Activated CD8-positive, alpha-beta memory T cell treated with anti-CD3 and anti-CD28 coated beads for 1 hour (primary cell): ENCODE measurements at places on chromosomes 4 and X.

DNA sequence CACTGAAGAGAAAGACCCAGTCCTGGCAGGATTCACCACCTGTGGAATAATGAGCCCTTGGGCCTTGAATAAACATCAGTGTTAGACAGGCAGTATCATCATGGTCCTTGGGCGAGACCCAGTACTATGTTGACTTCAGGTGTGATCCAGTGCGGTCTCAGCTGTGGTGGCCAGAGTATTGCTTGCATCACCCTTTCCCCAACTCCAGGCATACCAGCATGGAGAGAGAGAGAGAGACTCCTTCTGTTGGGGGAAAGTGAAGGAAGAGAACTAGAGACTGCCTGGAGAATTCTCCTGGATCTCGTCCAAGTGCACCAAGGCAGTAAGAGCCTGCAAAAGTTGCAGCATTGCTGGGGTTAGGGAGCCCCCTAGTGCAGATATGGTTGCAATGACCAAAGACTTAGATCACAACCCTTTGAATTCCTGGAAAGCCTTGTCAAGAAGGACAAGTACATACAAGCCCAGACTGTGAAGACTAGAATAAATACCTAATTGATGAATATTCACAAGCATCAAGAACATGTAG lies 61.1 kb upstream of the VAMP7 start:
- peak; percentile 2 for DNase-seq

DNA sequence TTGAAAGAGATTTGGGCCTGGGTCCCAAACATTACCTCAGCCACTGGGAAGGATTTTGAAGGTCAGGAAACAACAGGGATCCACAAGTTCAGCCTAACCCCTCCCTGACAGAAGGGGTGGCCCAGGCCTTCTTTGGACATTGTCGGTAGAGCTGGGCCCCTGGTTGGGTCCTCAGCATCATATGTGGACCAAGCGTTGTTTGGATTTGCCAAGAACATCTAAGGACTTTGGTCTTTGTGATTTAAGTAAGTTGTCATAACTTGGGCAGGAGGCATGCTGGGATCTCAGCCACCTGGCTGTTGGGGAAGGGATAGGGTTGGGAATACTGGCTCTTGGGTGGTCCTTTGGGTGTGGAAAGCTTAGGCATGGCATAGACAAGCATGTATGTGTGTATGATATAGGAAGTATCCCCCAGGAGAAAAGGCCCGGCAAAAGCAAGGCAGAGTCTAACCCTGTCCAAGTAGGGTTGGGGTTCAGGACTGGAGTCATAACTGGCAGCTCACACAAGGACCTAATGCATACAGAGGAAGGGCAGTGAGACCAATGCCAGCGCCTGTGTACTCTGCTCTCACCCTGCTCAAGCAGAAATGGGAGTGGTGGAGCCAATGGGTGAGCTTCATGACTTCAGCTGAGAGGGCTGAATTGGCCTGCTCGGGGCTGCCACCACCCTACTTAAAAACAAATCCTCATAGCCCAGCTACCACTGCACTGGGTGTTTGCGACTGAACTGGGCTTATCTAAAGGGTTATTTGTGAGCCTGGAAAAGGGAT lies 102.8 kb downstream of the RTL5 start:
- DNase-seq, result no peak

- no peak for DNase-seq
These were observed 31.6 kb upstream of the KIT start for GRCh38 chr4:54626113-54626512.

- DNase-seq, result no peak
These were observed 83.1 kb downstream of the MID1 start for GRCh38 chrX:10537308-10537707.

DNA sequence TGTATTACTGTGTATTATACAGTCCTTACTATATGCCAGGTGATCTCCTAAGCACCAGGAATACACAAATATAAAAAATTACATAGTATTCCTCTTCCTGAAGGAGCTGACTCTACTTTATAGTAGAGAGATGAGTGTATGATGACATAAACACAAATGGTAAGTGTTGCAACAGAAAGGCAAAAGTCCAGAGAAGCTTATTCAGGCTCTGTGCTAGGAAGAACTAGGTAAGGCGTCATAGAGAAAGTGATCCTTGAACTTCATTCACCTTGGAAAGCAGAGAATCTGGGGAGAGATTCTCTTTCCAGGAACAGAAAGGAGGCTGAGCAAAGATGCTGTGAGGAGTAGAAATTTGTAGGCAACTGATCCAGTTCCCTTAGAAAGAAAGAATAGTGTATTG lies 115.0 kb upstream of the KCNIP4 start:
- no peak for DNase-seq

GRCh38 chr4:2289311-2289954 lies 27.5 kb upstream of the MXD4 start:
- no peak for DNase-seq

DNA sequence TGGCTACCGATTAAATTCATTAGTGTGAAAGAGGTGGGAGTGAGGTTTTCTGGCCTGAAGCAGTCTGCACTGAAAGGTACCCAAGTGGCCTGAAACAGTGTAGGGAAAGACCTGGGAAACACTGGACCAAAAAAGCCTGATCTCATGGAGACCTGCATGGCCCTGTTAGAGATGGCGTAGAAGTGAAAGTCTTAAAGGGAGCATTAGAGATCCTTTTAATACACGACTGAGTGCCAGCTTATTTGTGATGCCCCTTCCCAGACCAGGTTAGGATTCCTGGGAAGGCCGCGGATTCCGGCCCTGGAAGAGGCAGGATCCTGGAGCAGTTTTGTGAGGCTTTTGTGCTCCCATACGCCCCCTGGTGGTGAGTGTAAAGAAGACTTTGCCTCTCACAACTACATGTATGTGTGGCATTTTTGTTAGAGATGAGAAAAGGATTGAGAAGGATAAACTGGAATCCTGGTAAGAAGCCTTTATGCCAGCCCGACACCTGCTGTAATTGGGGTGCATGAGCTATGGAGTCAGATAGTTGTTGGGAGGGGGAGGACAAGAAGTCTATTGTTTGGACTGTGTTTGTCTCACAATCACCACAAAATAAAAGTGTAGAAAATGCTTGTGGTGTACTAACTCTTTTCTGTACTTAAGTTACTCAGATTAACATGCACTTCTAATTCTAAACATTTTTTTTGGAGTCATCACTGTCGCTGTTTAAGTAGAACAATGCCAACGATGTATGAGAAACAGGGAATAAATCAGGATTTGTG lies 54.0 kb downstream of the JADE1 start:
- DNase-seq, result peak; percentile 49

GRCh38 chr4:47907089-47907646 lies 7.2 kb downstream of the NFXL1 start:
- DNase-seq, result no peak

DNA sequence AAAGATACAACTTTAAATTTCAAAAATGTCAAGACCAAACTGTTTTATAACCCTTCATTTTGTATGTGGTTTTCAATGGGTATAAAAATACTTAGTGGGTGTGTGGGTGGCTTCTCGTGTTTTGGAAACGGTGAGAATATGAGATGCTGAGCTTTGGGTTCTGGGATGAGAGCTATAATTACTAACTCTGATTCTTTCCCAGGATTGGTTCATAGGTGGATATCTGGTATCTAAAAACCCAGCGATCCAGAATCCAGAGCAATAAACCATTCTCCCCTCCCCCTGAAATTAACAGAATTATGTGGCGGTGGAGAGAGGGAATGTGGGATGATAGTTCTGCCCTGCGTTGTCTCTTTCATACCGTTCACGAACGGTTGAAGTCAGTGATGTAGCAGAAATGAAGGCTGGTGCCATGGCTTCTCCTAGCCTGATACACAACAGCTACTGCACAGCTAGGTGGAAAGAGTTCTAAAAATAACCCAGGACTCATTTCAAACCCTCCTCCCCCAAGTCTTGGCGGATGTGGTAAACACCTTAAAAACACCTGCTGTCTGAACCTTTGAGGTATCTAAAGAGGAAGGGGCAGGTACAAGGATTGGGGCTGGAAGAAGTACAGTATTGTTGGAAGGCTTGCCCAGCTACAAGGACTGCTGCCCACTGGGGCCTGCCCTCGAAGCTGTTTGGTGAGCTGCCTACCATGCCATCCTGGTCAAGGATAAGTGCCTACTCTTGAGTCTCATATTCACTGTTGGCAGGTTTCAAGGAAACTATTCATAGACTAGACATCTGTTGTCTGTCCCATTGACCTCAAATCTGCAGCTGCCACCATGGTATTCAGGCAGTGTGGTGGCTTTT lies 44.5 kb downstream of the SEPTIN11 start:
- no peak for DNase-seq

- no peak for DNase-seq
These were observed 87.0 kb downstream of the FAM193A start for GRCh38 chr4:2623442-2623841.

DNA sequence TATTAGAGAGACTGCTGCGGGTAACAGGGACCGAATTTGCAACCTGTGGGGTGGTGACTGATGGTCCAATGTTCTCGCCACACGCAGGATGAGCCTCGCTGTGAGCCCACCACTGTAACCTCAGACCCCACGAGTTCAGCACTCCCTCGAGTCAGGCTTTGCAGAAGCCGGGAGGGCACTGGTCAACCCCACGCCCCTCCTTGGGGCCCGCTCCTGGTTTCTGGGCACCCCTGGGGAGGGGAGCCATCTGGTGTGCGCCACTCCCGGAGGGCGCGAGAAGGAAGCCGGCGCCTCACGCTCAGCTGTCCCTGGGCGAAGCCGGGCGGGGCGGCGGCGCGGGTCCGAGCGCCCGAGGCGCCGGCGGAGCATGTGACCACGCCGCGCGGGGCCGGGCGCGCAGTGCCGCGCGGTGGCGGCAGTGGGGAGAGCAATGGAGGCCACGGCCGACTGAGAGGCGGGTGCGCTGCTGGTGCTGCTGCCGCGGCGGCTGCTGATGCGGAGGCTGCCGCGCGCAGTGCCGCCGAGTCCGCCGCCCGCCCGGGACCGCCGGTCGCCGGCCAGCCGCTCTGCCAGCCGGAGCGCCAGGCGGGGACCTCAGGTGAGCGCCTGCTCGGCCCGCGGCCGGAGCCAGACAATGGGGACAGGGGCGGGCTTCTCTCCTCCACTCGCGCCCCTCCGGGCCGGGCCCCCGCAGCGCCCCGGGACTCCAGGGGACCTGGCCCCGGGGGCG lies 100.1 kb downstream of the CEP135 start:
- DNase-seq, result no peak

DNA sequence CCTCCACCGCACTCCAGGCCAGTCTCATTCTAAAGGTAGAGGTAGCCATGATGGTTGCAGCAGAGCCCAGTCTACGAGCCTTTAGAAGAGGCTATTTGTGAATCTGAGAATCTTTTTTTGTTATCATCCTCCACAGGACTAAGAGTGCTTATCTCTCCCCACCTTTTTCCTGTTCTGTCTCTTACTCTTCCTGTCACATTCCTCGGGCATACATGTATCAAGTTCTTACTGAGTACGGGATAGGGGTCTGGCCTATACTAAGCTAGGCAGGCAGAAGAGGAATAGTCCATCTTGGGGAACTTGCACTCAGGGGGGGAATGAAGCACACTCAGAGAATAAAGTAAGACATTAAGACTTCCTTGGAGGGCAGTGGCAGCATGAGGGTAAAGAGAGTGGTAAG lies 25.7 kb downstream of the LAS1L start:
- no peak for DNase-seq

GRCh38 chr4:1015179-1015578 lies 3.8 kb downstream of the FGFRL1 start:
- no peak for DNase-seq

DNA sequence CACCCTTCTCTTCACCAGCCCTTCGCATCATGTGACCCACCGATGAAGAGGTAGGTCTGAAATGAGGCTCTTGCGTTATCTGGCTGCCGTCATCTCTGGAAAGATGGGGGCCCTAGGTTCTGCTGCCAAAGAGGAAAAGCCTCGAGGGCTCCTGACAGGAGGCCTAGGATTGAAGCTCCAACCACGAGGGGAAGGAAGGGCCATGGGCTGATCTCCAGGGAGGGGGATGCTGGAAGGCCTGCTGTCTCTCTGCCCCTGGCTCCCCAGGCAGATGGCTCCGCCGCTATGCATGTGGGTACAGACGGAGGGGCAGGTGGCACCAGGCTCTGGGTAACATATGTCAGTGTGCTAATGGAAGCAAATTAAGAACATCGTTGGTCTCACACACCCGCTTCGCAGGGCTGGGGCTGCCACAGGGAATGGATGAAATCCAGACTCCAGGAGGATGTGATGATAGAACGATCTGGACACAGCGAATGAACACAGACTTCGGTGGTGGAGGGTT lies 44.9 kb downstream of the AFAP1 start:
- DNase-seq, result no peak

GRCh38 chr4:7134737-7135388 lies 57.5 kb upstream of the SORCS2 start:
- DNase-seq, result no peak

DNA sequence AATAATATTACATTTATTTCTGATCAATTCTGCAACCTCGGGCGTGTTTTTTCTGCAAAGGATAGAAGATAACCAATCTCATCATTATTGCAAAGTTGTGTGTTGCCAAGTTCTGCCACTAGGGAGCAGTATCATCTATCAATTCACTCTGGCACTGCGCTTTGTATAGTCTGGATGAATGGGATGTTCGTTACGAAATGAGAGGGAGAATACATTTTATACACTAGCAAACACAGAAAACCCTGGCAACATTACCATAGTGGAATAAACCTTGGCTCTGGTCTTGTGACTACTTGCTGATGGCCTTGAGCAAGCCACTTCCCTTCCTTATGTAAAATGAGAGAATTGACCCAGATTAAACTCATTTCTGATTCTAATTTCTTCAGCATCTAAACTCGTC lies 97.5 kb upstream of the ZNF518B start:
- peak; percentile 11 for DNase-seq

- DNase-seq, result no peak
These were observed 12.7 kb downstream of the ACOX3 start for GRCh38 chr4:8427761-8428287.

DNA sequence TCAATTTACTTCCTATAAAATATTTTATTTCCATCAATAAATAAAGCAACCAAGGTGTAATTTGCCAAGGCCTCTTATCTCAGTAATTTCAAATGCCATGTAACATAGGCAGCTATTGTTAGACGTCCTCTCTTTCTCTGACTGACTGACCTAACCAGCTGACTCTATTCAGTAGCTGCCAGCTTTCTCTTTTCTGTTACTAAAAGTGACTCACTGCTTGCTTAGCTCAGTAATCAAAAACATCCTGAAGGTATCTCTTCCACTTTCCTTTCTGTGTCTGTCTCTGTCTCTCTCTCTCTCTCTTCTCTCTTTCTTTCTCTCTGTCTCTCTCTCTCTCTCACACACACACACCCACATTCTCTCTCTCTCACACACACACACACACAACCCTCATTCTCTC lies 134.2 kb downstream of the SPOCK3 start:
- DNase-seq, result no peak

DNA sequence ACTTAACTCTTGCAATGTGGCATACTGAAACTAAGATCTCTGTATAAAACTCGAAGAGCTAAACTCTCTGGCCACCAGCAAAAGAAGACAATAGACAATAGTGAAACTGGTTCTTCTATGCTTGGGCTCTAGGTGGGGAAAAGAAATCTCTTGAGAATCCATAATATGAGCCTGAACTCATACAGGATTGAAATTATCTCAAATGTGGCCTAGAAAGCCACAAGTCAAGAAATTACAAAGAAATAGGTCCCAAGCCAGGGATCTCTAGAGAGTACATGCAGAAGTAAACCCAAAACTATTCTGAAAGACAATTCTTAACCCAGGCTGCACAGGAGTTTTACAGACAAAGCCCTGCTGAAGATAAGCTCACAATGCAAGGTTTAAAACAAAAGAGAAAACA lies 127.4 kb downstream of the ANAPC10 start:
- DNase-seq, result no peak

- DNase-seq, result no peak
These were observed 43.7 kb downstream of the MAGEA9 start for GRCh38 chrX:149825424-149825823.

- no peak for DNase-seq
These were observed 107.8 kb upstream of the FMR1 start for GRCh38 chrX:147803948-147804347.
